ENCODE measurements at places on chromosomes 16 and 17.

- DNase-seq: no peak
Measured at GRCh38 chr17:57649191-57649590, 95.9 kb downstream of the CCDC182 start.

DNA sequence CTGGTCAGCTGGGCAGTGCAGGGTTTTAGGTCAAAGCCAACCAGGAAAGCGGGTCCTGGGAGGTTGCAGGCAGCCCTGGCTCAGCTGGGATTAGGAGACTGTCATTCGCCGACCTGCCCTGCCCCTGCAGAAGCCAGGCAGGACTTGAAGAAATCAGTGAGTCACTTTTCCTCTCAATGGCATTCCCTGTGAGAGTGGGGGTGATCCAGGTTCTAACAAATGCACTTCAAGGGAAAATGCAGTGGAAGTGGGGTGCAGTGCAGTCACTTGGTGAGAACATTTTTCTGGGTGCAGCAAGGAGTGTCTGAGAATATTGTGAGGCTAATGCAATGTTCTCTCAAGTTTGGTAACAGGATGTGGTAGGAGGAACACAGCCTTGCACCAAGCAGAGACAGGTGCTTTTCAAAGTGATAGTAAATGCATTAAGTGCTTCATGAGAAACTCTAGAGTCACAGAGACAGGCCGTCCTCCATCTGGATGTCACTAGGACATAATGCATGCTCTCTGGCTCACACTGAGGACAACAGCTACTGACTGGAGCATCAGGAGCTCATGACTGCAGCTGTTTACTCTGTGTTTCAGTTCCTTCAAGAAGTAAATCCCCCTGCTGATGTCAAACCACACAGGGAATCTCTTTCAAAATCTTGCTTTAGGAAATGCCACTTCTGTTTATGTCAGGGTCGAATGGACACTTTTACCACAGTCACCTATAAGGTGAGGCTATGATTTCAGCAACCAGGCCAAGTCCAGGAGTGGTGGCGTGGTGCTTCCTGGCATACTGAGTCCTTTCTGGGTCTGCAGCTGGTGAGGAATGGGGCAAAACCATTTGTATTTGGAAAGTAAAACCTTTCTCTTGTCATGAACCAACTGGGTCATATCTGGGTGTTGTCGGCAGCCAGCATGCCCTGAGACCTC lies 16.7 kb downstream of the CDK5R1 start:
- peak; percentile 79 for DNase-seq

DNA sequence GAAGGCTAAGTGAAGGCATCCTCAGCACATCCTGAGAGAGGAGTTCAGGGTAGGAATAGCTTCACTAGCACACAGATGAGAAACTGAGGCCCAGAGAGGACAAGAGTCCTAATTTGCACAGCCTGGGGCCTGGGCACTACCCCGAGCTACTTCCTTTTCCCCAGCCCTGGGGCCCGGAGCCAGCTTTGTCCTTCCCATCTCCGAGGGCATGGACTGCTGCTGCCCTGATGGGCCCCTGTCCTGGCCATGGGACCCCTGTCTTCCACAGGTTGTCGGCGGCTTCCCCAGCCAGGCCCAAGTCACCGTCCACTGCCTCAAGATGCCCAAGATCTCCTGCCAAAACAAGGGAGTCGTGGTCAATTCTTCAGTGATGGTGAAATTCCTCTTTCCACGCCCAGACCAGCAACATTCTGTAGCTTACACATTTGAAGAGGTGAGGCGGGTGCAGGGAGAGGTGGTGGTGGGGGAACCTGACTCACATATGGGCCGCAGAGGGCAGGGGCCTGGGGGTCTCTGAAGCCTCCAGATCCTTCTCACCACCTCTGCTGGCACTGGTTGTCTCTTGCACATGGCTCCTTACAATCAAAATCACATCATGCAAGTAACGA lies 11.4 kb upstream of the NLRC5 start:
- no peak for DNase-seq

DNA sequence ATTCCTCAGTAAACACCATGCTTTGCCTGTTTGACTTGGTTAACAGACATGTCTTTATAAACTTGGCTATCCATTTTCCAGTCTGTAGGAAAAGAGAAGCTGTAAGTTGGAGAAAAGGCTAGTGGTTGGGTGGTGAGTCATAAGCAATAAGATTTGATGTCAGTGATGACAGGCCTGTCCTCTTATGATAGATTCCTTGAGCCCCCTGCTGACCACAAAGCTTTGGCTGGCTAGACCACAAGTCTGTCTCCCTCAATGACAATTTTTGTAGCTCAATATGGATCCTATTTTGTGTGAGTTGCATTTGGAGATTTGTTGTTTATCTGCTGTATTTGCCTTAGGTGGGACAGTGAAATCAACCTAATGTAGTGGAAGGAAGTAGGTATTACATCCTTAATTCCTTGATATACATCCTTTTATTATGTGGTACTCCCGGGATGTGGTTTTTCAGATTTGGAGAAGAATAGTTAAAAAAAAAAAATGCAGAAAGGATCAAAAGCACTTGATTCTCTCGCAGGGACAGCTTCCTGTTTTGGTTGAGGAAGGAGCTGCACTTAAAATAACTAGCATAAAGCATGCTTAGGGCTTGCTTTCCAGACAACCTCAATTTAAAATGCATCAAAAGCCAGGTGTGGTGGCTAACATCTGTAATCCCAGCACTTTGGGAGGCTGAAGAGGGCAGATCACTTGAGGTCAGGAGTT lies 67.4 kb downstream of the SIAH1 start:
- no peak for DNase-seq

GRCh38 chr17:32484628-32485027 lies 2.2 kb upstream of the CDK5R1 start:
- no peak for DNase-seq

DNA sequence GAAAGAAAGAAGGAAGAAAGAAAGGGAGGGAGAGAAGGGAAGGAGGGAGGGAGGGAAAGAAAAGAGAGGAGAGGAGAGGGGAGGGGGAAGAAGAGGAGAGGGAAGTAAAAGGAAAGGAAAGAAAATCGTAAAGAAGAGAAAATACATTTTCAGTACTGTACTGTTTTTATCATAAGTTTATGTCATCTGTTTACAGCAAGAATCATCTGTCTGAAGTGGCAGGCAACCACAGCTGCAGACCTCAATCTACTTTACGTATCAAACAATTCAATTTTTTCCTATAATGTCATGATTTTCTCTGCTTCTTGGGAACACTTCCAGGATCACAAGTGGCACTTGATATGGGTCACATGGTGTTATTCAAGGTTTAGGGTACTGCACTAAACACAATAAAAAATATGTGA lies 58.3 kb downstream of the USP32 start:
- no peak for DNase-seq

Data from CD4-positive, alpha-beta T cell treated with Interleukin-6 at 100 ng/mL for 8 hours (primary cell).